ENCODE measurements at places on chromosomes 11 and 22.
A peak's percentile ranks its signal among the peaks of the same experiment; 100 is the strongest.

GRCh38 chr11:71895961-71896360, 17.7 kb downstream of the DEFB131B start:
- DNase-seq, result no peak

- DNase-seq, result no peak
Measured at GRCh38 chr11:35891096-35891495, 52.8 kb upstream of the LDLRAD3 start.

DNA sequence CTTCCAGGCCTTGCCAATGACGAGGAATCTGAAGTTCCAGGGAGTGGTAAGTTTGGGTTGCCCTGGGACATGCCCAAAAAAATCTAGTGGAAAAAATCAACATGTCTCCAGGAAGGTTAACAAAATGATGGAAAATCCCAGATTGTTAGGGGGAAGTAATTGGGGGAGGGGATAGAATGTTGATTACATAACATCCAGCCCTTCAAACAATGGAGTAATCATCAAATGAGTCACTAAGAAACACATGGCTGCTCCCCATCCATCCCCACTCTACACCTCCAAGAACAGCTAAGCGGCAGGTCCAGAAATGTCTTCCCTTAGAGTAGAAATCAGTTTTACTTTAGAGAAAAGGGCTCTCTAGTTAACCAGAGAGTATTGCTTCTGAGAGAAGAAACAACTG, 94.9 kb downstream of the ETS1 start:
- no peak for DNase-seq

GRCh38 chr22:19182472-19183157, 4.1 kb upstream of the SLC25A1 start:
- DNase-seq, result no peak

GRCh38 chr22:38205261-38206128, 3.7 kb downstream of the MAFF start:
- peak; percentile 90 for DNase-seq

DNA sequence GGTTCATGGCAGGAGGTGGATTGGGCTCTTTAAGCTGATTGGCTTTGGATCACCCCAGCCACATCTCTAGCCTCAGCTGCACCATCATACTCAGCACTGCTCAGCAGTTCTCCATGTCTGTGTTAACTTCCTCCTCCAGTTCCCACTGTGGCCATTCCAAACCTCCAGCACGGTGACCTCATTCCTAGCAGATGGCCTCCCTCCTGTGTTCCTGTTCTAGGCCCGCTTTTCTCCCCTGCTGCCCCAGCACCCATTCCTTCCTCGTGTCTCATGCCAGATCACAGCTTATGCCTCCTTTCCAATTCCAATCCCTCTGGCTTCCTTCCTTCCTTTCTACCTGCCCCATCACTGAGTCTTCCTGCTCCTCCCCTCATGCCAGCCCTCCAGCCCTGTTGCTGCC, 96.1 kb downstream of the MICAL2 start:
- no peak for DNase-seq

DNA sequence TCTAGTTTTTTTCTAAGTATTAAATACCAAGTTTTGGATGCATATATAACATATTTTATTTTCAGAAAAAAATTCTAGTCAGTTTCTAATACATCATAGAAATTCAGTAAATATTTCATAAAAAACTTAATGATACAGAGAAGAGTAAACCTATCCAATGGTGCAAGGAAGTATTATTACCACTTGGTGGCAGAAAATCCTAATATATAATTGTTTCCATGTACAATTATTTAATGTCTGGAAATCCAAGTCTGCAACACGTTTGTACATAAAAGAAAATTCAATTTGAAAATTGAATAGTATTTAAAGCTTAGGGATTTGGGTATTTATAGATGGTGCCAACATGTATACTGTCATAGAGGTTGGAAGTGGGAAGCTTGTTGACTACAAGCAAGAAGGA, 127.0 kb downstream of the TRPC6 start:
- DNase-seq, result no peak

DNA sequence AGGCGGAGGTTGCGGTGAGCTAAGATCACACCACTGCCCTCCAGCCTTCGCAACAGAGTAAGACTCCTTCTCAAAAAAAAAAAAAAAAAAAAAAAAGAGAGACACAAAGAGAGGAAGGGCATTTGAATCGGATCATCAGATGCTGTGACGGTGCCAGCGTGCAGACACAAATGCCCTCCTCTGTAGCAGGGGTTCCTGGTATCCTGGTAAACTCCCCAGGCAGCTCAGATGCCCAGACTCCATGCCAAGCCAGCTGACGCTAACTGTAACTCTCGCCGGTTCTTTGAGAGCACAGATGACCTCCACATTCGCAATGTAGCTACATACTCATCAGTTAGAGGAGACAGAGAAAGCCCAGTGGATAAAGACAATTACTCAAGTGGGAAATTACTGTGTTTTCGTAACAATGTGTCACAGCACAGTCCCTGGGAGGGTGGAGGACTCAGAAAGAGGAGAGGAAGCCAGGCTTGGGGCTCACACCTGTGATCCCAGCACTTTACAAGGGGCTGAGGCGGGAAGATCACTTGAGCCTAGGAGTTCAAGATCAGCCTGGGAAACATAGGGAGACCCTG, 153.1 kb downstream of the BRD1 start:
- DNase-seq, result no peak

- no peak for DNase-seq
Measured at GRCh38 chr22:50696251-50696798, 23.7 kb downstream of the SHANK3 start.

DNA sequence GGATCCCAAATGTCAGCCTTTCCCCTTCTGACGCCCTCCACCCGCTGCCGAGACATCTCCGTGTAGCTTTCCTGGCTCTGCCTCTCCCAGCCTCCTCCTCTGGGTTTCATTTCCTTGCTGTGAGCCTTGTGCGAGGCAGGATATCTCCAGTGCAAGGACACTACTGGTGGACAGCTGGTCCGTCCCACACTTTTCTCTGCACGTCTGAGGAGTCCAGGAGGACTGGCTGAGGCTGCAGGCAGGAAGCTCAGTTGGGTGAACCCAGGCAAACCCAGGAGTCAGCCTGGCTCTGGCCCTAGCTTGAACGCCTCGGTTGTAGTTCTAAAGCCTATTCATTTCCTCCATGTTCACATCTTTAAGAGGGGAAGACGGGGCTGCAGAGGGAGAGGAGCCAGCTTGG, 145.5 kb downstream of the ST3GAL4 start:
- DNase-seq, result no peak
